ENCODE measurements at places on chromosomes 3 and 15.

- no peak for DNase-seq
Observed at GRCh38 chr3:9976721-9977709, 9.6 kb downstream of the EMC3 start.

GRCh38 chr3:149174901-149175300 is 45.5 kb downstream of the HPS3 start:
- DNase-seq, result no peak

DNA sequence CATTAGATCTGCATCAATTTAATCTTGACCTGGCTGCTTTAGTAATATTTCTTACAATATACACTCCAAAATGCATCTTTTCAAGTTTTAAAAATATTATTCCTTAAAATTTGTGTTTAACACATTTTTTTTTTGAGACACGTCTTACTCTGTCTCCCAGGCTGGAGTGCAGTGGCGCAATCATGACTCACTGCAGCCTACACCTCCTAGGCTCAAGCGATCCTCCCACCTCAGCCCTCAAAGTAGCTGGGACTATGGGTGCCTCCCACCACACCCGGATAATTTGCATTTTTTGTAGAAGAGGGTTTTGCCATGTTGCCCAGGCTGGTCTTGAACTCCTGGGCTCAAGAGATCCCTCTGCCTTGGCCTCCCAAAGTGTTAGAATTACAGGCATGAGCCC is 73.6 kb downstream of the ETV5 start:
- no peak for DNase-seq

GRCh38 chr3:20104167-20104661 is 64.0 kb downstream of the KAT2B start:
- DNase-seq, result no peak

- DNase-seq, result no peak
Observed at GRCh38 chr3:112741983-112742382, 101.0 kb upstream of the CCDC80 start.
